ENCODE measurements at places on chromosomes 16 and 17.

DNA sequence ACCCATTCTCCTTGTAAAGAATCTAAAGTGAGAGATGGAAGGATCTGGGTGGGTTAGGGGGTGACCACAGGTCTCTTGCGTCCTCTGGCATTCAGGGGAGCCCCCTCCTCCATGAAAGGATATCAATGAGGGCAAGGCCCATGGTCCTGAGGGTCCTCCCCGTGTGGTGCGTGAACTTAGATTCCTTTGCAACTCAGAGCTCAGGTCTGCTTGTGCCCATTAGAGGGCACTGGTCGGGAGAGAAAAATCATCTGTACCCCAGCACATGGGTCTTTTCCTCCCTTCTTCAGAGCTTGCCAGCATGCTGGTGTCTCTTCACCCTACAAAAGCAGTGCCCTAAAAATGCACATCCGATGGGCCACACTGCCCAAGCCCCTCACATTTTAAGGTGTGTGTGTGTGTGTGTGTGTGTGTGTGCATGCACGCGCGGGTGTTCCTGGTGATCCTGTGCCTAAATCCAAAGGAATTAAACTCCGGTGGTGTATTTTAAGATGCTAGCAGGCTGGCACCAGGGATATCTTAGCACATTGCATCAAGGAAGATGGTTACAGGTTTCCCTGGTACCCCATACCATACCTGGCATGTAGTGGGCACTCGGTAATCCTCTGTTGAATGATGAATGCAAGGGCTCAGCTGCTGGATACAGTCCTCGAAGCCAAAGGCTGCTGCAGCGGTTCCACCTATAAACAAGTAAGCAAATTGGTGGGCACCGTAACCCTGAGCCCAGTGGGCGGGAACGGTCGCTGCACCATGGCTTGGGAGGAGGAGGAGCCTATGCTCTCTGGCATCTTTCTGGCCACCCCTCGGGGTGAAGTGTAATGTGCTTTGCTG, 4.7 kb downstream of the C1QTNF1 start:
- no peak for DNase-seq

- no peak for DNase-seq
Measured at GRCh38 chr16:49961089-49961488, 63.9 kb upstream of the CNEP1R1 start.

- no peak for DNase-seq
Measured at GRCh38 chr16:81542609-81543570, 98.3 kb downstream of the CMIP start.

- no peak for DNase-seq
Measured at GRCh38 chr16:29988346-29989075, 6.9 kb downstream of the HIRIP3 start.

DNA sequence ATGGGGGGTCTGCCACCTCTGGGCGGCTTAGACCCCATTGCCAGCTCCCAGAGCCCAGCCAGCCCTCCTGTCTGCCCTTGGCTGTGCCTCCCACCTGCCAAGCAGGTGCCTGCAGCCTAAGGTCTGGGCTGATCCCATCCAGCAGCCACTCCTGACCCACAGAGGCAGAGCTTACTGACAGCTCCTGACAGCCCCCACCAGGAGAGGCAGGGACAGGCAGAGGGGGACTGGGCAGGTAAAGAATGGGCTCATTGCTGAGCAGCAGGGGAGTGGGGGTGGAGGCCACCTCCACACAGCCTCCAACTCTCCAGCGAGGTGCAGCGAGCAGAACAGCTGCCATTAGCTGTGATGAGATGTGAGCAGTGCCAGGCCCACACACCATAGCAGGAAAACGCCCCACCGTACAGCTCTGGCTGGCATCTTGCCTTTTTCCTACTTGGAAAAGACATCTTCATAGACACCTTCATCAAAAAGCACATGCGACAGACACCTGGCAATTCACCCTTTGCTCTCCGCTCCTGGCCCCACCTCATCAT, 164.4 kb downstream of the C16orf78 start:
- no peak for DNase-seq

DNA sequence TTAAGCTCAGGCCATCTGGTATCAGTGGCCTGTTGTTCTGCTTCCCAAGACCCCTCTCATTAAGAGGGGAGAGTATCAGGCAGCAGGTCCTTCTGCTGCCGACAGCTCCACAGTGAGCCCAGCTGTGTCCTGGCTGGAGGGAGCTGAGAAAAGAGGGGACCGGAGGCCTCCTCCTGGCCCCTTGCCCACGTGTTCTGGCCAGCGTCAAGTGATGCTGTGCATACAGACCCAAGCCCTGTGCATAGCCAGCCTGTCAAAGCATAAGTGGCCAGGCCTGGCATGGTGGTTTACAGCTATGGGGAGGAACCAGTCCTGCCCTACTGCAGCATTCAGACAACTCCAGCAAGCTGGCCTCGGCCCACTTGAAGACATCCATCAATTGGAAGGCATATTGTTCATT, 48.0 kb downstream of the ABCC6 start:
- no peak for DNase-seq

DNA sequence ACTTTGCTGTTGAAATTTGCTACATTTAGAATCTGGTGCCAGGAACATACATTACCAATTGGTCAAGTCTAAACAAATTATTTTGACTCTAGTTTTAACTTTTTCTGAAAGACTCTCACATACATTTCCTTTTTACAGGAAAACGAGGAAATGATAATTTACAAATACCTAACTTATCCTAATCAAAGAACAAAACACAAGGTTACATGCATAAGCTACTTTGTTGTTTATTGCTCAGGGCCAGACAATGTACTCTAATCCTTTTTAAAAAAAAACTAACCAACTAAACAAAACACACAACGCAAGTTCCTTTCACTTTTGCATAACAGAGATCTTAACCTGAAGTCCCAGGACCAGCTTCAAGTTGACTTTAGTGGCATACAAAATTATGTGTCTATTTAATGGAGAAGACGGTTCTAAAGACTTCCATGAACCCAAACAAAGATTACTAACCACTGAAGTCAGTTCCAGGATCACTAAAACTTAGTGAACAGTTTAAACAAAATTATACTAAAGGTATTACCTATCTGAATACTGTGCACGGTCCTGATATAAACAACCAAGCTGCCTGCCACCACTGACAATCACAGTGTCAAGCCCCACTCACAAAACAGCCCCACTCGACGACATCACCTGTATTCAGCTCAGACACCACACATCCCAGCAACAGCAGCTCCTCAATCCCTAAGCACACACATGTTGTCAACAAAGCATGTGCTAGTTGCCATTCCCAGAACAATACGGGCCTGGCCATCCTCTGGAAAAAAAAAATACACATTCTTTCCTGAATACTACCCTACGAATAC, 1.9 kb downstream of the ZNF652 start:
- DNase-seq: no peak

GRCh38 chr17:47986520-47986919, 15.6 kb downstream of the CDK5RAP3 start:
- DNase-seq: no peak

GRCh38 chr17:37541880-37542660, 52.4 kb downstream of the DUSP14 start:
- no peak for DNase-seq

DNA sequence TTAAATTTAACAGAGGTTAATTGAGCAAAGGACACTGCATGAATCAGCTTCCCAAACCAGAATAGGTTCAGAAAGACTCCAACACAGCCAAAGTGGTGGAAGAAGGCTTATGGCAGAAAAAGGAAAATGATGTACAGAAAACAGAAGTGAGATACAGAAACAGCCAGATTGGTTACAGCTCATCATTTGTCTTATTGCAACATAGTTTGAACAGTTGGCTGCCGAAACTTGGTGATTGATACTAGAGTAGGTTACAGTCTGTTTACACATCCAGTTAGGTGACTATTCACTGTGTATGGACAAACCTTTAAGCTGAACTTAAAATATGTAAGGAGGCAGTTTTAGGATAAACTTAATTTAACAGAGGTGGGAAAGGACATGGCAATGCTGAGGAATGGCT, 18.3 kb downstream of the TMEM100 start:
- DNase-seq: no peak

DNA sequence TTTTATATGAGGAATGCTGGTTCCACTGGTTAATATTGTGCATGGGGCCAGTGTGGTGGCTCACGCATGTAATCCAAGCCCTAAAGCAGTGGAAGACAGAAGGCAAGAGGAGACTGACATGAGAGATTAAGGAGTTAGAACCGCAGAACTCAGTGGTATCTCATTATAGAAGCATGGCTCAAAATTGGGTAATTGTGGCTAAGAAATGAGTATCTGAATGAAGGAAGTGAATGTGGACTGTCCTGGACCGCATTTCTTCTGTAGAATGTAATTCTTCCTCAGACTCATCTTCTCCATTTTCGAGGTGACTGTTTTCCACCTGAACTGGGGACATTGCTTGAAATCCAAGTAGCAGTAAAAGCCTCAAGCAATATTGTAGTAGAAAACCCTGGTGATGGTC, 42.6 kb upstream of the CDR2 start:
- no peak for DNase-seq

GRCh38 chr17:305090-305976, 47.3 kb downstream of the RPH3AL start:
- no peak for DNase-seq

- DNase-seq: no peak
Measured at GRCh38 chr17:69228576-69228975, at the start of gene ABCA10. Gene ABCA10 (minus strand): TSS chr17:69228824. CDS start chr17:69225358, 3,466 bp downstream.

DNA sequence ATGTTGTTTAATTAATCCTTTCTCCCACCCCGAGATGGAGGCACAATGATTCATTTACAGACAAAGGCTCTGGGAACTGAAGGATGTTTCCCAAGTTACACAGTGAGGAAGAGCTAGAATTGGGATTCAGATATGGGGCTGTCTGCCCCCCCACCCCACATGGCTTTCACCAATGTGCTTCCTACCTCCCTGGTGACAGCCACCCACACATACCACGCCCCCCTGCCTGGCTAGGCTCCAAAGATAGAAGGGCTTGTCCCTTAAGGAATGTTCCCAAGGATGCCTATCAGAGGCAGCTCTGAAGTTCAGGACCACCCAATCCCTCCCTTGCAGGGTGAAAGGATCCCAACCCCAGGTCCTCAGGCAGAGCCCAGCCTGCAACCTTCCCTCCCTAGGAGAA, 32.9 kb downstream of the CFAP20 start:
- no peak for DNase-seq
